ENCODE measurements at places on chromosomes 12 and 14.

DNA sequence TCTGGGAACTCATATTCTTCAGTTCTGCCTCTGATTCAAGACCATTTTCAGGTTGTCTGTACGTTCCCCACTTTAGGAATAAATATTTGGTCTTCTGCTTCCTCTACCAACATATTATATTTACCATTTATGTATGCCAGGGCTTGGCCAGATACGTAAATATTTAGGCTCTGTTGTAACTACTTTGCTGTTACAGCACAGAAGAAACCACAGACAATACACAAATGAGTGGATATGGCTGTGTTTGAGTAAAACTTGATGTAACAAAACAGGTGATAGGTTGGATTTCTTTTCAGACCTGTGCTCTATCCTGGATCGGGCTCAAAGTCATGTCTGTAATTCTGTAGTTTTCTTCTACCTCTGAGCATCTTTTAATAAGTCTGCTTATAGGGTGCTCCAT lies 37.5 kb downstream of the RAP1B start:
- DNase-seq = no peak

DNA sequence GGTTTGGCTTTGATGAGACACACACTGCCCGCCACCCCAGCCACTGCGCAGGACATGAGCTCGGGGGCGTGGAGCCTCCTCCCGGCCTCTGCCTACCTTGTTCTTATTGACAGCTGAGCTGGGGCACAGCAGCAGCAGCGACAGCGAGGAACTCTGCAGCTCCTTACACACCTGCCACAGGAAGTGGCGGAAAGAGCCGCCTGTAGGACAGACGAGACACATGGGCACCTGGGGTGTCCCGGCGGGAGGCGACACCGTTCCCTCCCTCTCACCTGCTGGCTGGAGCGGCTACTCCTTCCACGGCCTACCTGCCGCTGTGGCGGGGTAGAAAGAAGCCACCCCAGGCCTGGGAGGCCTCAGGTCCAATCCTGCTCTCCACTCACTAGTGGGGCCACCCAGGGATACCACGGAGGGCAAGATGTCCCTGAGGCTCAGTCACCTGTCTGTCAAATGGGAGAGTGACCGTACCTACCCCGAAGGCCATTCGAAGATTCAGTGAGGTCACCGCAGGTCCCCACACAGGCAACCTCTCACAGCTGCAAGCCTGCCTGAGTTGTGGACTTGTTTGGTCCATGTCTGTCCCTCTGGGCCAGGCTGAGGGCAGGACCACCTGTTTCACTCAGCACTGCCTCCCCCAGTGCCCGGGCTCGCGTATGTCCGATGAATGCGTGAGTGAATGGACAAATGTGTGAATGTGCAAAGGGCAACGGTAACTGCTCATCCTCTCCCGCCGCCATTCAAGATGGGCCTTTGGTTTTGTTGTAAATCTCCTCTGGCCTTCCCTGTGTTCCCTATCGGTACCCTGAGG lies 42.6 kb downstream of the TRAFD1 start:
- no peak for DNase-seq

GRCh38 chr12:94265966-94266745 lies 117.8 kb downstream of the PLXNC1 start:
- peak; percentile 71 for DNase-seq

- DNase-seq = no peak
Observed at GRCh38 chr14:91429385-91429784, 11.8 kb upstream of the CCDC88C start.

- DNase-seq = no peak
Observed at GRCh38 chr12:77131977-77132490, 66.7 kb upstream of the E2F7 start.

GRCh38 chr14:33871394-33871793 lies 79.5 kb downstream of the EGLN3 start:
- DNase-seq = no peak

GRCh38 chr14:30331030-30331429 lies 227.9 kb upstream of the G2E3 start:
- no peak for DNase-seq

DNA sequence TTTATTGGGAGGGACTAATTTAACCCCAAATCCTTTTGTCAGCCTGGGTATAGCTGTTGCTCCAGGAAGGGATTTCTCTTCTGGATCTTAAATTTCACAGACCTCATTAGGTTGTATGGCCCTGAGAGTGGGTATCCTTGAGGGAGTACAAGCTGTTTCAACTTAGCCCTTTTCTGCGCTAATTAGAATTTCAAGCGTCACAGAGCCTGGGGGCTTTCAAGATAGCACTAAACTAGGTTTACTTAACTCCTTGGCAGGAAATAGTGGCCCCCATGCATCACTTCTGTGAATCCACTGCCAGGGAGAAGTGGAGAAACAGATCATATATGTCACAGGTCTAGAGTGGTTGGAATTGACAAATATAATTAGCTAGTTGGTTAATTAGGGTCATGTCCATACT lies 5.9 kb upstream of the PDE1B start:
- no peak for DNase-seq

DNA sequence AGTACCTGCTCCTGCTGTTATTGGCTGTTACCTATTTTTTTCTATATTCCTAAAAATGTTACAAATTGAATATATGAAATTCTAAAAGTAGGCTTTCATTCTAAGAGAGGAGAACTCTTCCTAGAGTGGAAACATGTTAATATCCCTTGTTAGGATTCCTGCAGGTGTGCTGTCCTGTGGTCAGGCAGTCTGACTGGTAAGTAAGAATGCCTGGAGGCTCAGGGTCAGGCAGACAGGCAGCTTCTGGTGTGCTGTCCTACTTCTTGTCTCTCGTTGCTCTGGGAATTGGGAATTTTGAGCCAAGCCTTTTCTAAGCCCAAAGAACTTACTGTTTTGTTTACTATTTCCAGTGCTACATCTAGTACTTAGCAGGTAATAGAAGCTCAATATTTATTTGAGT lies 10.3 kb downstream of the PPHLN1 start:
- DNase-seq = no peak

DNA sequence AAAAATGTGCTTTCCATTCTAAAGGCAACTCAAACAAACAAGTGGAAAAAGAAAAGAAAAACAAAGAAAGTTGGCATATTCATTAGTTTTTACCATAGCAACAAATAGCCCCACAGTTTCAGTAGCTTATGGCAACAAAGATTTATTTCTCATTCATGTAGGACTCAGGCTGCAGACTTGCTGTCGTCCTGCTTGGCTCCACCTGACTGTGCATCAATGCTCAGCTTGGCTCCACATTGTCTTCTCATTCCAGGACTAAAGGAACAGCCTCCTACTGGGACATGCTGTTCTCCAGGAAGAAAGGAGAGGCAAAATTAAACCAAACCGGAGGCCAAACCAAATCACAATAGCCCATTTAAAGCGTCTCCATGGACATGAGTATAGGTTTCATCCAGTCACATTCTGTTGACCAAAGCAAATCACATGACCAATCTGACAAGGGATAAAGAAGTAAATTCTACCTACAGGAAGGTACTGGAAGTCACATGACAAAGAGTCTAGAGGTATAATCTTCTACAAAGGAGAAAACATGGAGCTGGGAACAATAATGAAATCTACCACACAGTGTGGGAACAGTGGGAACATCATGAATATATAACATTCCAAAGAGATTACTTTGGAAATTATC lies 222.5 kb downstream of the PIK3C2G start:
- DNase-seq = no peak

DNA sequence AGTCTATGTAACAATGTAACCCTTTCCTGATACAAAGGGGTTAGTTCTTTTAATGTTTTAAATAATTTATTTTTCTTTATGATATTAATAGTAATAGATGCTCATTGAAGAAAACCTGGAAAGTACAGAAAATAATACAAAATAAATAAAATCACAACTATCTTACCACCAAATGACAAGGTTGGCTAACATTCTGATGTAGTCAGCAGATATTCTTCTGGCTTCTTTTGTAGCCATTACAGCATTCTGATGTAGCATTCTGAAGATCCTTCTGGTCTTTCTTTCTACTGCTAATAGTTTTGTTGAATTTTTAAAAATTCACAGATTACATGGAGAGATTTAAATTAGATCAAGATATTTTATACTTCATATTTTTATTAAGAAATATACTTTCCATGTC lies 301.6 kb downstream of the AKAP6 start:
- no peak for DNase-seq

DNA sequence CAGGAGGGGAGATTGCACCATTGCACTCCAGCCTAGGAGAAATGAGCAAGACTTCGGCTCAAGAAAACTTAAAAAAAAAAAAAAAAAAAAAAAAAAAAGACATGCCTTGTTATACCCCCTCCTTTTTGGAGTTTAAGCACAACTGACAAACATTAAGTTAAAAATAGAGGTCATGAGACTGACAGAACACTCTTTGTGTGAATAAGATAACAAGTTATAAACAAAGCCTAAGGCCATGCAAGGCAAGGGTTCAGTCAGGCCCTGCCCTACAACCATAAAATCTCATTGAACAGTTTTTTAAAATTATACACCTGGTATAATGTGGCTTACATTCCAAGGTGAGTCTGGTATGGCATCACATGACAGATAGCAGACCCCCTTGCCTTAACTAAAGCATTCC lies 39.3 kb downstream of the TSPAN19 start:
- no peak for DNase-seq

DNA sequence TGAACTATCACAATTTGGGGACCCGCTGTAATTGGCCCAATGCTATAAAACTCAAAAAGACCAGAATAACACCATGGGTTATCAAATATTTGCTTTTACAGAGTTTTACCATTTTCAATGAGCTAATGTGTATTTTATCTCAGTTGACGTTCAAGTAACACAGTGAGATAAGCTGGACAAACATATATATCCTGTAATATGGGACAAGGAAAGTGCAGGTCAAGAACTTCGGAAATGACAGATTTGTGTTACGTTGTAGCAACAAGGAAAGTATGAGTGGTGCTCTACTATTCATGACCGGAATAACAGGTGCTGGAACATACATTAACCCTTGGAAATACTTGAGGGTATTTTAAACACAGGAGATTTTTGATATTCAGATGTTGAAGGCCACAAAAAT lies 566.4 kb upstream of the FLRT2 start:
- DNase-seq = no peak

GRCh38 chr14:67602076-67602475 lies 2.0 kb upstream of the PIGH start:
- peak; percentile 29 for DNase-seq

- no peak for DNase-seq
Observed at GRCh38 chr14:55116246-55117030, 12.6 kb upstream of the LGALS3 start.

GRCh38 chr14:52333823-52334657 lies 19.9 kb downstream of the PTGER2 start:
- no peak for DNase-seq

DNA sequence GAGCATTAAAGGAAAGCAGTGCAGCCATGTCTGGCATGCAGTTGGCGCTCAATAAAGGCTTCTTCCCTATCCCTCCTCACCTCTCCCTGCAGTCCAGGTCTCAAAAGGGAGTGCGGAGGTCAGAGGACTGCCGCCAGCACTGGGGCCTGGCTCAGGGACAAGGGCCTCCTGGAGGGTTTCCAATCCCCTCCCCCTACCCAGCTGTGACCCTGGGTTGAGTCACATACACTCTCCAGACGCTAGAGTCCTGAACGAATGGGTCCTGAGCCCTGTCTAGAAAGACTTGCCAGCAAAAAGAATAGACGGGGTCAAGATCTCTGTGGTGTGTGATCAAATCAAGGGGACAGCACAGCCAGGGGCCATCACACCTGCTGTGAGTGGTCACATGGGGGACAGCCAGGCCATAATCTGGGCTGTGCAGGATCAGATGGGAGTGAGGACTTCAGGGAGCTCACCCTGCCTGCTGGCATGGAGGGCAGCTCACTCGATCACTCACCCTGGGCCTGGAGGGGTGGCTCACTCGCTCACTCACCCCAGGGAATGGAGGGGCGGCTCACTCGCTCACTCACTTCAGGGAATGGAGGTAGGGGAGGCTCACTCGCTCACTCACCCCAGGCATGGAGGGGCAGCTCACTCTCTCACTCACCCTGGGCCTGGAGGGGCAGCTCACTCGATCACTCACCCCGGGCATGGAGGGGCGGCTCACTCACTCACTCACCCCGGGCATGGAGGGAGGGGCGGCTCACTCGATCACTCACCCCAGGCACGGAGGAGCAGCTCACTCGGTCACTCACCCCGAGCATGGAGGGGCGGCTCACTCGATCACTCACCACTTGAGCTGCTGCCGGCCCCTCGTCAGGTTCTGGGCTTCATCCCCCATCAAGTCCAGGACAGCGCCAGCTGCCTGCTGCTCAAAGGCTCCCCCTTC lies 12.8 kb downstream of the CFAP73 start:
- no peak for DNase-seq

GRCh38 chr12:122022393-122023338 lies 982 bp downstream of the BCL7A start:
- peak; percentile 2 for DNase-seq

- no peak for DNase-seq
Observed at GRCh38 chr14:33728010-33728498, 222.8 kb downstream of the EGLN3 start.

- no peak for DNase-seq
Observed at GRCh38 chr12:29921307-29921706, 137.6 kb upstream of the TMTC1 start.

- no peak for DNase-seq
Observed at GRCh38 chr12:58833853-58834252, 86.5 kb downstream of the LRIG3 start.

GRCh38 chr12:41190338-41190737 lies 2.2 kb downstream of the PDZRN4 start:
- DNase-seq = no peak

GRCh38 chr14:99679996-99680395 lies 4.1 kb upstream of the CYP46A1 start:
- no peak for DNase-seq

- DNase-seq = no peak
Observed at GRCh38 chr12:4331221-4331620, 10.2 kb downstream of the TIGAR start.

- DNase-seq = no peak
Observed at GRCh38 chr12:69423037-69423905, 46.9 kb upstream of the FRS2 start.

DNA sequence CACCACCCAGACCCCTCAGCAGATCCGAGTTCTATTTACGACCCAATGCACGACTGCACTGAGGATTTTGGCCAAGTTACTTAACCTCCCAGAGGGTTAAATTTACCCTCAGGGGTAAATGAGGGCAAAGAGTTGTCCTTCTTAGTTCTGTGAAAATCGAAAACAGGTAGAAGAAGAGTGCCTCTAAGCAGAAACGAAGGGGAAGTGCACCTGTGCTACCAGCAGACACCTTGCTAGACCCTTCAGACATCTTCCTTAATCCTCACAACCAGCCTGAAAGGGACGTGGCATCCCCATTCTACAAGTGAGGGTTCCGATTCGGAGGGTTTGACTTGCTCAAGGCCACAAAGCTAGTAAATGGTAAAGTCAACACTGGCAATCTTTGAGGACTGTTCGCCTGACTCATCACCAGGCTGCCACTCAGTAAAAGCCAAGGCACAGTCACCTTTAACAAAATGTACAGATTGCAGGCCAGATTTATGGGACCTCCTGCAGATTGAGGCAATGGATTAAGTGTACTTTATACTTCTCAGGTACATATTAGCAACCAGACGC lies 1.6 kb downstream of the GSG1 start:
- peak; percentile 24 for DNase-seq

- no peak for DNase-seq
Observed at GRCh38 chr12:113239288-113239771, 18.1 kb downstream of the TPCN1 start.

GRCh38 chr12:99278899-99279298 lies 368.7 kb upstream of the GARIN6 start:
- no peak for DNase-seq

Measured in inflammatory macrophage treated with lipopolysaccharide for 1 hour (primary cell).